IMR-90 (cell line): ENCODE measurements at places on chromosomes 16 and 17. TPM values are rescaled to one million over a fixed set of nuclear protein-coding genes. Genes with fewer than 3 reads are reported as not detected.

GRCh38 chr17:50708050-50709000 lies 611 bp upstream of the ANKRD40 start:
- DNase-seq, result no peak

DNA sequence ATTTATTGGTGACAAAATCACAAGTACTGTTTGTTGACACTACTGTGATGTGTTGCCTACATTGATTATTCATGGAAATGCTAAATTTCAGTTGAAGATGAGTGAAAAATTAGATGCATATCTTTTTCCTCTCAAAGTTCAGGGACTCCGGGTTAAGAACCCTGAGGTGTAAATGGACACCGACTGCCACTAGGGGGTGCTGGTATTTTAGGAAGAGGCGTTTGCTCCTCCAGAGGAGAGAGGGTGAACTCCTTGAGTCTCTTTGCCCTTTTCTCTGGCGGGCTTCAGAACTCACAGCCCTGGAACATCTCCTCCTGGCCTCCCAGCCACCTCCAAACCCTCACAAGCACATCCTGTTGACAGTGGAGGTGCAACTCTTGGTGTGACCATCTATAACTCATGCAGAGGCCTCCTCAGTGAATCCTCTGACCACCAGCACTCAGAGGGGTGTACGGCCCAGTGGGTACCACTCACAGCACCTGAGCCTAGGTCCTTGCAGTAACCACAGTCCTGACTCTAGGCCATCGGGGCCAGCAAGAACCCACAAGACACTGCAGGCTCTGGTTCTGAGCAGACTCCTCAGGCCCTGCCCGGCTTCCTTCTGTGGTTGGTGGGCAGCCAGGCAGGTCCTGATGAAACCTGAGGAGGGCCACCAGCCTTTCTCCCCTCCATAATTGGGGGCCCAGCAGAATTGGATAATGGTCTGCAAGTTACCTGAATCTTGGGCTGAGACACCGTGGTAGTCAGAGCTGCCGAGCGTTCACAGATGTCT lies 26.2 kb upstream of the PIK3R5 start:
- DNase-seq, result peak; percentile 57

DNA sequence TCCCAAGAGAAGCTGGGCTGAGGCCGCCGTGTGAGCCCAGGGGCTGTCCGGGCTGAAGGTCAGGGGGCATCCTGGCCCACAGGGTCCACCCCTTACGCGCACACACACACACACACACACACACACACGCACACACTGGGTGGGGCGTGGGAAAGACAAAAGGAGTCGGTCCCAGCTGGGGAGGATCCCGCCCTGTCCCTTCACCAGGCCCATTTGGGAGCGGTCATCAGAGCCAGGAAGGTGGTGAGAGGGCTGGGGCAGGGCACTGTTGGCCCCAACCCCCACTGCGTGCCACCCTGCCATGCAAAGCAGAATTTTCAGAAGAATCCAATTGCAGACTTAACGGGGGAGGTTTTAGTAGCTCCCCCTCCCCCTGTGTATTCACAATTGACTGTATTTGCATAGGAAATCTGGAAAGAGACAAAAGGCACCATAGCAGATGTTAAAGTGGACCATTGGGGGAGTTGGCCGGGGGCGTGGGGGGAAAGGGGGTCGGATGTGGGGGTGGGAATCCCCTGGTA lies 11.3 kb upstream of the CD300A start:
- DNase-seq, result no peak

- no peak for DNase-seq
These were observed 9.5 kb downstream of the MTMR4 start for GRCh38 chr17:58504826-58505351.

- DNase-seq, result no peak
These were observed 464 bp downstream of the RUNDC3A start for GRCh38 chr17:44308865-44309264.

GRCh38 chr16:24683847-24684493 lies 45.5 kb upstream of the TNRC6A start:
- DNase-seq, result no peak

DNA sequence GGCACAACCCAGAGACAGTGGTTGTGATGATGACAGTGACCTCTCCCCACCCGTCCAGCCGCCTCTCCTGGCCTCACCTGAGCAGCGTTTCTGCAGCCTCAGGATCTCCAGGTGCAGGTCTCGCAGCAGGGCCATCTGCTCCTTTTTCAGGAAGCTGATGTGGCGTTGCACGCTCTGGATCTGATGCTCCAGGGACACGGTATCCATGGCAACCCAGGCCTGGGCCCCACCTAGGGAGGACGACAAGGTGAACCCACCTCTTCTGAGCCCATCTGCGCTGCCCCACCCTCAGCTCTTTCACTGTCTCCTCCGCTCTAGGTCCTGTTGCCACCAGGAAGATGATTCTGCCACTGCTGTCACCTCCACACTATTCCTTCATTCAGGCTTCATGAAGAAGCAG lies 14.5 kb downstream of the CCDC92B start:
- DNase-seq, result no peak

DNA sequence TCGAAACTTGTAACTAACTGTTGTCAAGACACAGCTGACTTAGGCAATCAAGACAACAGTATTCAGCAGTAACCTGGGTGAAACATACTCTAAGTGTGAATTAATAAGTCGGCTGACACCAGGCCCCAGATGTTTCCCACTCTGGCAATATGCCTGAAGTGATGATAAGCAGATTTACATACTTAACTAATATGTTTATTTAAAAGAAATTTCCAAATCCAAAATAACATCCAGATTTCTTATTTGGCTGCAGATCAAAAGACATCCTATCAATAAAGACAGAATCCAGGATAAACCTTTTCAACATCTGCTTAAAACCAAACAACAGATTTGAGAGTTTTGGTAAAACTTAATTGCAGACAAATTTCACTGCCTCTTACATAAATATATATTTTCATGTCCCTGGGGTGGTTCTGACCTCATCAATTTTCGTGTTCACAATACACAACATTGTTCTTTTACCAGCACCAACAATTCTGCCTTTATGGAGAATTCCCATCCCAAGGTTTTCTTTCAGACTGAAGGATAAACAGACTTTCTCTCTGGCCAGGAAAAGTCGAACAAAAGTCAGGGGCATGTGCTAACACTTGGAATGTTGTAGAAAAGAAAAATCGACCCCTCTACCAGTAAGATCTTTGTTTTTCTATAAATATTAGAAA lies 45.1 kb upstream of the TOX3 start:
- DNase-seq, result no peak

DNA sequence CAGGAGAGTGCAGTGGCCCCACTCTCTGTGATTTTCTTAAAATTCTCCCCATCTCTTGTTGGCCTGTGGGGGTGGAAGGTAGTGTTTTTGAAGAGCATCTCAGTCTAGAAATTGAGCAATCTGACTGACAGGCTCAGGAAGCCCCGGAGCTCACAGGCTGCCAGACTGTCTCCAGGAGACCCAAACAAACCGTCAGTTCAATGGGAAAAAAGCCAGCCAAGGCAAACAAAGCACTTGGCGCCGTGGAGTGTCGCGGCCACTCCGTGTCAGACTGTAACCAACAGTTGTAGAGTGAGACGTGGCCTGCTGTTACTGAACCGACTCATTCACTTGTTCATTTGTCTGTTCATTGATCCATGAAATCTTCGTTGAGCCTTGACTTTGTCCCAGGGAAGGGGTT lies 33.7 kb downstream of the RGS9 start:
- DNase-seq, result peak; percentile 55

DNA sequence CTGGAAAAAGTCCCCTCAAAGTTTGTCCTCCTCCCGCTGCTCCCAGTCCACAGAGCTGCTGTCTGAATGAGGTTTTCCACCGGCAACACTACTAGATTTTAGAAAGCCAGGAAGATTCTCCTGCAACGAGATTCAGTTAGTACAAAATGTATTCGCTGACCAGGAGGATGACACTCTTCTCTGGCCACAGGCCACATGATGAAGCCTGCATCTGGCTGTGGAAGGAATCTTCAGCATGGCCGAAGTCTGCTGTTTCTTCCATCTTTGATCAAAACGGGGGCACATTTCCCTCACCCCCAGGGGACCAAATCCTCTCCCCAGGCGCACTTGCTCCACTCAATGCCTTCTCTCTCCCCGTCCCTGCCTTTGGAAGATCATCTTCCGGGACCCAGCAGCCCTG lies 215.8 kb upstream of the NLRP1 start:
- DNase-seq, result no peak

- DNase-seq, result no peak
These were observed 253.8 kb upstream of the PMFBP1 start for GRCh38 chr16:72425571-72426341.

DNA sequence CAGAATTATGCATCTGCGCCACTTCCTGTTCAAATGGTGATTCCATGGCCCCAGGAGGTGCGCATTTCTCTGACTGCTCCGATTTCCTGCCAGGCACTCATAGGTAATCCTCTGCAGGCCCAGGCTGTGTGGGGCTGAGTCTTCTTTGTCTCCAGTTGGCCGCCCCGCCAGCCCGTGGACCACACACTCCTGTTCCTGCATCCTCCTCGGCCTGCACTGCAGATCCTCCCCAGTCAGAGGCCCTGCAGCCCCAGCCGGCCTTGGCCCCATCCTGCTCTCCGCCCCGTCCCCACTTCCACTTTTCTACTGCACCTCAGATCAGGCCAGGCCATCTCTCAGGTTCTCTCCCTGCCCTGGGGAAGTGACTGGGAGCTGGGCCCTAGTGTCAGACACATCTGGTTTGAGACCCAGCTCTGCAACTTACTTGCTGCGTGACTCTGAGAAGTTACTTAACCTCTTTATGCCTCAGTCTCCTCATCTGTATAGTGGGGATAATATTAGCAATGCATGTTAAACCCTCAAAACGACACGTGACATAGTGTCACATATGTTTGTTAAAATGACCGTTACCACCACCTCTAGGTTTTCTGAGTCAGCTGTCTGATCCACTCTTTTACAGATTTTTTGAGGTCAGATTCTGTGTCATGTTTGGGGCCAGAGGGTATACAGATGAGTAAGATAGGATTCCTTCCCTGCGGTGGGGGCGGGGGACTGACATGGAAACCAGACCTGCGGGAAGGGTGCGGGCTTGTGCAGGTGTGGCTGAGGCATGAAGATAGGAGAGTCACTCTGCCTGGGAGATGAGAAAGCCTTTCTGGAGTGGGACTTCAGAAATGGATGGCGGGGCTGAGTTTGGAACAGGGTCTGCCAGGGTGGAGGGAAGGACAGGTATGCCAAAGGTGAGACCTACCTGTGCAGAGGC lies 12.8 kb downstream of the RAB11FIP4 start:
- DNase-seq, result no peak

GRCh38 chr16:55487048-55487803 lies 8.2 kb downstream of the MMP2 start:
- peak; percentile 92 for DNase-seq

DNA sequence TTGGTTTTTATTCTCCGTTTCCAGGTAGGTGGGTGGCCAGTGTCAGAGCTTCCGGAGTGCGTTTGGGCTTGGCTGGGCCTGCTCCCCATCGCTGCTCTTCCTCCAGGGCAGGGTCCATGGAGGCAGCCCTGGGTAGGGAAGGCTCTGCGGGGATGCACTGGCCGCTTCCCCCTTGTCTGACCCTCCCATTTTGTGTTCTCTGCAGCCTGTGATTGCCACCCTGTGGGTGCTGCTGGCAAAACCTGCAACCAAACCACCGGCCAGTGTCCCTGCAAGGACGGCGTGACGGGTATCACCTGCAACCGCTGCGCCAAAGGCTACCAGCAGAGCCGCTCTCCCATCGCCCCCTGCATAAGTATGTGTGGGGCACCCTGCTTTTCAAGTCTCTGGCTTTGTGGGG lies 158.3 kb downstream of the NTN1 start:
- no peak for DNase-seq

DNA sequence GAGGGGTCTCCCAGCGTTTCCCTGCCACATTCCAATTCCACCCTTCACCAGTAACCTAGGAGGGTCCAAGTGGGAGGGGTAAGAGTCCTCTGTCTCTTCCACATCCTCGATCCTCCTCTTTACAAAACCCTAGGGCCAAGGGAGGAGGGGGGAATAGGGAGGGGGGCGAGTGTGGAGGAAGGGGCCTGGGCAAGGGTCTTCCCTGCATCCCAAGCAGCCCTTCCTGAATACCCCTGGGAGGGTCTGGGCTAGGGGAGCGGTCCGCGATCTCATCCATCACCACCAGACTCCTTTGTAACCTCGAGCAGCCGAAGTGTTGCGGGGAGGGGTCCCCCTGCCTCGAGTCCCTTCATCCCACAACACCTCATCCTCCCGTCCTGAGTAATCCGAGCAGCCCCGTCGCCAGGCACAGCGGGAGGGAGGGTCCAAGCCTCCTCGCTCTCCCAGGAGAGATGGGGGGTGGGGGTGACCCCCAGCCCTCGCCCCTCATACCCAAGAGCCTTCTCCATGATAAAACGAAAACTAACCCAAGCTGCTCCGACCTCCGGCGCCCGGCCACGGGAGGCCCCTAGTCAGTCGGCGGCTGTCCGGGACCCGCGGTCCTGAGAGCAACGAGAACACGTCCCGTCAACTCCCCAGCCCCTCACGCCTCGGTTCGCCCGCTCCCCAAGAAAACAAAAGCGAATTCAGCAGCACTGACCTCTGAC lies 502 bp downstream of the SMPD3 start:
- DNase-seq, result no peak

GRCh38 chr17:14091367-14091766 lies 22.1 kb downstream of the COX10 start:
- DNase-seq, result peak; percentile 67

DNA sequence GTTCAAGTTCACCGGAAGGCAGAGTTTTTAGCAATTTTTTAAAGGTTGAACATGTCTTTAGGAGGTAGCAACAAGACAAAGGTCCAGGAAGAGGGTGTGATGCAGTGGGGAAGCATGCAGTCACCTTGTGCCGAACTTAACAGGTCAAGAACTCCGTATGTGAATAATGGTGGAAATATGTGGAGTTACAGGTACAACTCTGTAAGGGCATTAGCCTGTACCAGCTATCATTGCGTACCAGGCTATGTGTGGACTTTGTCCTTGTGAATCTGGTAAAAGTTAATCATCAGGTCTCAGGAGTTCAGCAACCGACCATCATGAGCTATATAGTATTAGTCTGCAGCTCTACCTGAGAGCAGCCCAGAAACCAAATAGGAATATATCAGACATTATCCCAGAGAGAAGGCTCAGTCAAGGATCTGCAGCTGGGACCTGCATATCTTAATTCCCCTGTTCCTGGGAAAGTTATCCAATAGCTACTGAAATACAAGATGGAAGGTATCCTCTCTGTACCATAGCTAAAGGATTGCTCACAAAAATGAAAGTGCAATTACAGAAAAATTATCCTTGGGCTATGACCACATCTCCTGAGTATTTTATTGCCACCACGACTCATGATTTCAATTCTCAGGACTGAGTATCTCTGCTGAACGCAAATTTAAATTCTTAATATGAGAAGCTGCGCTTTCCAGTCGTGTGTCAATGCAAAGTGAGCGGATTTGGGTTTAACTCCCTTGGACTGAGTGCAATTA lies 469.3 kb downstream of the CDH13 start:
- DNase-seq, result peak; percentile 70

- no peak for DNase-seq
These were observed 178.3 kb downstream of the SOX9 start for GRCh38 chr17:72299100-72299499.

Gene OR3A3
- not detected in 2 replicates for total RNA-seq

Gene SLC12A3
- total RNA-seq, result not detected in 2 replicates

Gene PRDM7
- total RNA-seq, result not detected in 2 replicates

Gene HYDIN
- total RNA-seq, result under 0.01 and 0.18 TPM in 2 replicates

Gene RGS11
- total RNA-seq, result under 0.01 TPM in 2 replicates

Gene TMEM88
- total RNA-seq, result not detected in 2 replicates

Gene UMOD
- not detected in 2 replicates for total RNA-seq

Gene PIMREG
- 19.4 and 21.5 TPM in 2 replicates for total RNA-seq

Gene CD79B
- total RNA-seq, result not detected in 2 replicates

Gene LIG3
- total RNA-seq, result 35.8 and 41.9 TPM in 2 replicates

Gene DRC3
- 0.28 and 0.72 TPM in 2 replicates for total RNA-seq

Gene ACADVL
- 129 and 139 TPM in 2 replicates for total RNA-seq

Gene SCGB1C2
- total RNA-seq, result not detected in 2 replicates
